K562 (cell line): ENCODE measurements at places on chromosomes 3 and 15. TPM values are rescaled to one million over a fixed set of nuclear protein-coding genes. Genes with fewer than 3 reads are reported as not detected.

Gene FBXO40
- 0.01 TPM in 1 of 2 replicates, not detected in the other for polyA plus RNA-seq

GRCh38 chr3:14047841-14048240, 76.8 kb downstream of the CHCHD4 start:
- no peak for DNase-seq

- DNase-seq: no peak
Measured at GRCh38 chr3:136949146-136949545, 8.6 kb upstream of the IL20RB start.

DNA sequence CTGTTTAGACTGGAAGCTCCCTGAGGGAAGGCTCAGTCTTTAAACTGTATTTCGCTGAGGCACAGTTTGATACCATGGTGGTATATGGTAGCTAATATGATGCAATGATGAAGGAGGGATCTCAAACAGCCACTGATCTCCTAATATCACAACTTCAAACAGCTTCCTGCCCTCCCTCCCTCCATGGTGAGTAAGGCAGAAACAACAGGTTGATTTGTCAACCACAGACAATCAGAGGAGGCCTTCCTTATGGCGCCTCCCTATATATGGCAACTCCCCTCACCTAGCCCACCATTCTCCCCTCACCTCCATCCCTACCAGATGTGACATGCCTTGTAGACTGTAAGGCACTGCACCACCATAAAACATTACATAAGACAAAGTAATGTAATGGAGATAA, 316.5 kb upstream of the ICE2 start:
- DNase-seq: no peak

DNA sequence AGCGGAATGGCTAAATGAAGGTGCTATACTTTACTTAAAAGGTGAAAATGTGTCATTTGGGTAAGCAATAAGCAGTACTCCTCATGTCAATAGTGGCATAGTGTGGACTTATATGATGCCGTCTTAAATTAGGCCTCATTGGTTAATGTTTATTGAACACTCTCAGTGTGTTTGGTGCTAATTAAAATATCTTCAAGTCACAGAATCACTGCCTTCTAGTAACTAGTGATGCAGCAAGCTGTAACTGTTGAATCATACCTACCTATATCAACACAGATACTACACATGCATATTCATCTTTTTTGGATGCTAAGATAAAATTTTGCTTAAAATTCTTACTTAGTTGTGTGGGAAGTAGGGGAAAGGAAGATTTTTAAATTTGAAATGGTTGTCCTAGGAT, 30.7 kb downstream of the ARHGAP31 start:
- no peak for DNase-seq

DNA sequence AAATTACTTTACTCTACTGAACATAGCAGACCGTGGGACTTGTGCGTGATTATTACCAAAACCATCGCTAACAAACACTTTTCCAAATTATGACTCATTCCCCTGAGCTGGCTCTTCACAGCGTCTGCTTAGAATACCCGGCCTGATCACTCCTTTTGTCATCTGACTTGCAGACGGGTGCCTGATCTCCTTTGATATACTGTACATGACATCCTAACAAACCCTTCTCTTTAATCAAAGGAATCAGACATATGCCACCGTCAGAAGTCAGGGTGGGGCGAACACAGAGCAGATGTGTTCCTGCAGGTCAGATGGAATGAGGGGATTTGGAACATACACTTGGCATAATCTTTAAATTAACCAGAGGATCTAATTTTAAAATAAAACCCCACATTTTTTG, 48.5 kb upstream of the SH3GL3 start:
- DNase-seq: no peak

Gene TEX55
- polyA plus RNA-seq: not detected in 2 replicates

- DNase-seq: no peak
Measured at GRCh38 chr15:86488046-86488445, 408.4 kb downstream of the AGBL1 start.

DNA sequence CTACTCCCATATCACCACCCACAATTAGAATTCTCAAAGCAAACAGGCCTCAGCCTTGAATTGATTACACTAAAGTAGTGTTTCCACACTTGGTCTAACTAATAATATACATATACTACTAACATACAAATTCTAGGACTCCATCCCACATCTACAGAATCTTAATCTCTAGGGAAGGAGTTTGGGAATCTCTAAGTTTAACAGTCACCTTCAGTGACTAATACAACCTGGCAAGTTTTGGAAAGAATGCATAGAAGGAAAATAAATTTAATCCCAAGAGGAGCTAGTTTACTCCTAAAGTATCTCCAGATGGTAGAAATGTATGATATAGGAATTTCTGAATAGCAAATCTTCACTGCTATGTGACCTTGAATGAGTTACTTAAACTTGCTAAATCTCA, 9.1 kb downstream of the CLPX start:
- no peak for DNase-seq

DNA sequence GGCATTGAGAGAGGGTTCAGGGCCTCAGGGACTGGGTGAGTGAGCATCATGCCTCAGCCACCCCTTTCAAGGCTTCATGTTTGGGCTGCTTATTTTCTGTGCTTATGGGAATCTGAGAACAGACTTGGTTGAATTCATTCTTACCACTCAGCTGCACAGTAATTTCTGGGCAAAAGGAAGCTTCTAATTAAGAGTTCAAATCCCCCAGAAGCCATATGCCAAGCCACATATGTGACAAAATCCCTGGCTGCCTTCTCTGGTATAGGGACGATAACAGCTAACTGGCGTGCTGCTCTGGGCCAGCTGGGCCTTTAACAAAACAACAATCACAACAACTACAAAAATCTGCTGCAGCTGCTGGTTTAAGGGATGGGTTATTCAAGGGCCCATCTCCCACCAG, 181.0 kb upstream of the ANKRD28 start:
- DNase-seq: no peak

- no peak for DNase-seq
Measured at GRCh38 chr15:100726070-100726420, 123.7 kb downstream of the ASB7 start.

Gene FGF12
- not detected in 2 replicates for polyA plus RNA-seq

- peak; percentile 14 for DNase-seq
Measured at GRCh38 chr3:53354945-53355498, 7.7 kb upstream of the DCP1A start.

GRCh38 chr15:77667338-77668234, 34.9 kb upstream of the LINGO1 start:
- DNase-seq: no peak

DNA sequence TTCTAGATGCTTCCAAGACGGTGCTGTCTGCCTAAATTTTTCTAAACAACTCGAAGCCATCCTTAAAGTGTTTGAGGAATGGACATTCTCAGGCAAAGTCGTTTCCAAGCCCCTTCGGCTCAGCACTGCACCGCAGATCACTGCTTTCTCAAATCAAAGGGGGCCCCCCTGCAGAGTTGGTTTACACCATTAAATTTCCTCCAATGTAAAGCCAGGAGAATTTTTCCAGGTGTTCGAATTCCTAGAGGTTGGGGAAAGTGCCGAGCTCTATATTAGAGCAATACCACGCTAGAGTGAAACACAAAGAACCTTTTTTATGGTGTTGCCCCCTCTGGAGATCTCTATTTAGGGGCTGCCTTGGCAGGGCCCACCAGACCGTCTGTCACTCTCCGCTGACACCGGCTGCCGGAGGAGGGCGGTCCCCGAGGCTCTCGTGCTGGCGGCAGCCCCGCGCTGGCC, 277.9 kb upstream of the NR2F2 start:
- DNase-seq: no peak

DNA sequence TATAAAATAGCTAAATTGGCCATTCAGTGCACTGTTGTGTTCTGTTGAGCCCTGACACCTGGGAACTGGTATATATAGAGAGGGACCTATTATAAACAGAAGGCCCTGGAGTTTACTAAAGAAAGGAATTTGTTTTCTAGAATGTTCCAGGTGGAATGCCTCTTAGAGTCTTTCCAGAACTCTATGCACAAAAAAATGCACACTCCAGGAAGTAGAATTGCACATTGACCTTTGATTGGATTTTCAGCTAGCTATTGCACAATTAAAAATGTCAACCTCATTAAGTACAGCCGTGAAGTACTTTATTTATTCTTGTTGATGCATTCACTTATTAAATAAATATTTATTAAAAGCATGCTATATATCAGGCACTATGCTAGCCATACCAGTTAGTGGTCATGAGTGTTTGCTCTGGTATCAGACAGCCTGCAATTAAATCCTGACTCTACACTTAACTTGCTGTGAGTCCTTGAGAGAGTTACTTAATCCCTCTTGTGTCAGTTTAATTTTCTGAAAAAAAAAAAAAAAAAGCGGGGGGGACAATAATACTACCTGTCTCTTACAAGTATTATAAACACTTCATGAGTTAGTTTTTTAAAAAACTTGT, 40.8 kb downstream of the NDUFB4 start:
- DNase-seq: no peak

Gene LARP6
- 0.04 TPM in 1 of 2 replicates, not detected in the other for polyA plus RNA-seq

DNA sequence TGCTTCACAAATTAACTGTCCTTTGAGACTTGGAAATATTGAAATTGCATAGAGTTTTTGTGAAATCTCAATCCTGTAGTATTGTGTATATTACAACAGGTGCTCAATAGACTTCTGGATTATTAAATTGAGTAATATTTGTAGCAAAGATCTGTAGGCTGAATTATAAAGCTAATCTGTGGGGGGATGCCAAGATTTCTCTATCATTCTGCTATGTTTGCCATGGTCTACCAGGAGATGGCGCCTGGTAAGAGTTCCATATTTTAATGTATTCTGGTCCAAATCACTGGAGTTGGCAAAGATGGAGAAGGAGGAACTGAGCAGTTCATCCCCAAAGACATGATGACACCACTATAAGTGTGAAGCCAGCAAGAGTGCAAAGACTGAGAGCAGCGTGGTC, 340.9 kb upstream of the TPRG1 start:
- no peak for DNase-seq

GRCh38 chr3:109152320-109152719, 15.8 kb downstream of the C3orf85 start:
- DNase-seq: no peak

DNA sequence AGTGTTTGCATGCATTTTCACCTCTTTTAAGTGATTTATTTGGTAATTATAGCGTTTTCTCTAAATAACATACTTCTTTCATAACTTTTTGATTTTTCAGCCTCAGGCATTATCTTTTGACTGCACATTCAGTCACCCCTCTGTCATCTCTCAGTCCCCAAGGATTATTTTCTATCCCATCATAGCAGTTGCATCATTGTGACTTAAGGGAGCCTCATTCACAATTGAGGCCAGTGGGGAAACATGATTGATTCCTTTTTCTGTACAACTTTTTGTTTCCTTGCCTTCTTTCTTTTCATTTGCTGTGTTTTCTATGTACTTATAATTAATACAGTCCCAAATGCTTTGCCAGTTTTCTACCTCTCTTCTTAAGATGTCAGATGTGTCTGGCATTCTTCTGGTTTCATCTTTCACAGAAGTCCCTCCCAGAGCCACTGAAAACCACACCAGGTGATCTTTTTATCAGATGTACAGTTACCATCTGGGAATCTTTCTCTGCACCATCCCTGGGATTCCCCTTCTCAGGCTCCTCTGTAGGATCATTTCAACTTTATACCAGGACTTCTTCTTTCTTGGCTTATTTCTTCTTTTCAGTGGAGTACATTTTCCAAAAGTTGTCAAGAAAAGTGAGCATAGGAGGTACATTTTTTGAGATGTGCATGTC, 151.4 kb downstream of the RAP2B start:
- DNase-seq: no peak

DNA sequence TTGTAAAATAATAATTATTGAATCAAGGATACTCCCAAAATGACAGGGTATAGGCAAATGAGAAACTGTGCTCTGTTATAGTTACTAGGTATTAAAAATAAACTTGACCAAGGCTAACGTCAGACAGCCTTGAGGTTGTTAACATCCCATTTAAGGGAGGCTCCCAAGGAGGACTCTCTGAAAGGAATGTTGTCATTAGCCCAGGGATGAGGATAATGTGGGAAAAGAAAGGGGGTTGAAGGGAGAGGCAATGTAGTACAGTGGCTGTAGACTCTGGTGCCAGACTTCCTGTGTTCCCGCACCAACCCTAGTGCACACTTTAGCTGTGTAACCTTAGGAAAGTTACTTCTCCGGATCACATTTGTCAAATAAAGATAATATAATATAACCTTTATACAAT, 47.0 kb upstream of the RARB start:
- DNase-seq: no peak

Gene THSD4
- 0.03 TPM in 1 of 2 replicates, not detected in the other for polyA plus RNA-seq

Gene ZDHHC23
- polyA plus RNA-seq: 1.0 TPM in 2 replicates

Gene ECE2
- not detected in 2 replicates for polyA plus RNA-seq

DNA sequence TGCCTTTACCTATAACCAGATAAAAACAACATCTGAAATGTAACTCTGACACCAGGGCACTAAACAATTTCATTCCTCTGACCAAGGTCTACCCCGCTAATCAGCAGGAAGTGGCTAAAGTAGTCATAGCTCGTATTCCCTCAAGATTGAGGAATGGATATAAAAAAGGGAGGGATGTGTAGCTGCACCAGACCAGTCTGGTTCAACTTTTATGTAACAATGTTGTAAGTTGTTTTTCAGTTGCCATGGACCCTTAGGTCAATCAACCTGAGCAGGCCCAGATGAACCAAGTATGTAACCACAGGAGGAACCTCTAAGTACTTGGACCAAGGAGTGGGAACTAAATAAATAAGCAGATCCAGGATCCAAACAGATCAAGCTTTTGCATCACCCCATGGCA, 28.4 kb upstream of the IFT57 start:
- DNase-seq: no peak

Gene CPN2
- polyA plus RNA-seq: not detected in 2 replicates

DNA sequence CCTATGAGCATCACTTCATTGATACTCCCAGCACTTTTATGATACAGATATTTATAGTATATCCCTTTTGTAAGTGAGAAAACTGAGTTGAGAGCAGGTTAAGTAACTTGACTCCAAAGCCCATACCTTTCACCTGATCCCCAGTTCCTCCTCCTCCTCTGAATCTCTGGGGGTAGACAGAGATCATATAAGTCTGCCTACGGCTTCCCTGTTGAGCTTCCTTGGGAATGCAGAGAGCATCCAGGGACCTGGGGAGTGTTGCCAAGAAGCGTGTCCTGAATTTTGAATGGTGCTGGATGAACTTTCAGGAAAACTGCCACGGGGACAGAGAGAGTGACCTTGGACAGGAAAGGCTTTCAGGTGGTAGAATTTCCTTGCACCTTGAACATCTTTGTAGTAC, 268.5 kb downstream of the LRTM1 start:
- no peak for DNase-seq

- no peak for DNase-seq
Measured at GRCh38 chr15:76335307-76336253, 993 bp upstream of the ISL2 start.

Gene ANKRD34C
- polyA plus RNA-seq: 0.08 TPM in 1 of 2 replicates, not detected in the other

- DNase-seq: no peak
Measured at GRCh38 chr15:96046620-96047240, 283.8 kb upstream of the NR2F2 start.

Gene RASGRP1
- polyA plus RNA-seq: 0.27 and 0.72 TPM in 2 replicates

DNA sequence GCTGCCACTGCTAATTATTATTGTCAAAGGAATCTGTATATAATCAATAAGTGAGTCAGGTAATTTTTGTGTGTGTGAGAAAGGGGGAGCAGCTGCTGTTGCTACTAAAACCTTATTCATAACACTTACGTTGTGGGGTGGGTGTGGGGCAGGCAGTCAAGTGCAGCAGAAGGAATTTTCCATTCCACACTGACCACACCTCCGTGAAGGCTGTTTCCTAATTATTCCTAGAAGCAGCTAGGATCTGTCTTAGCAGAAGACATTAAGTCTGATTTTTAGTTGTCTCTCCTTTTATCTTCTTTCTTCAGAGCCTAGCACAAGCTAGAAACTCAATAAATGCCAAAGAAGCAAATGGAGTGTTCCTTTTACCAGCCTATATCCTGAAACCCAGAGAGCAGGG, 4.0 kb upstream of the U2SURP start:
- no peak for DNase-seq

Gene GOLGA8M
- polyA plus RNA-seq: not detected in 2 replicates

- no peak for DNase-seq
Measured at GRCh38 chr15:92583096-92584034, 72.2 kb downstream of the FAM174B start.
